Transverse colon (tissue), 4 donors: ENCODE measurements at places on chromosomes 6 and 20. TPM values are rescaled to one million over a fixed set of nuclear protein-coding genes. Genes with fewer than 3 reads are reported as not detected.

DNA sequence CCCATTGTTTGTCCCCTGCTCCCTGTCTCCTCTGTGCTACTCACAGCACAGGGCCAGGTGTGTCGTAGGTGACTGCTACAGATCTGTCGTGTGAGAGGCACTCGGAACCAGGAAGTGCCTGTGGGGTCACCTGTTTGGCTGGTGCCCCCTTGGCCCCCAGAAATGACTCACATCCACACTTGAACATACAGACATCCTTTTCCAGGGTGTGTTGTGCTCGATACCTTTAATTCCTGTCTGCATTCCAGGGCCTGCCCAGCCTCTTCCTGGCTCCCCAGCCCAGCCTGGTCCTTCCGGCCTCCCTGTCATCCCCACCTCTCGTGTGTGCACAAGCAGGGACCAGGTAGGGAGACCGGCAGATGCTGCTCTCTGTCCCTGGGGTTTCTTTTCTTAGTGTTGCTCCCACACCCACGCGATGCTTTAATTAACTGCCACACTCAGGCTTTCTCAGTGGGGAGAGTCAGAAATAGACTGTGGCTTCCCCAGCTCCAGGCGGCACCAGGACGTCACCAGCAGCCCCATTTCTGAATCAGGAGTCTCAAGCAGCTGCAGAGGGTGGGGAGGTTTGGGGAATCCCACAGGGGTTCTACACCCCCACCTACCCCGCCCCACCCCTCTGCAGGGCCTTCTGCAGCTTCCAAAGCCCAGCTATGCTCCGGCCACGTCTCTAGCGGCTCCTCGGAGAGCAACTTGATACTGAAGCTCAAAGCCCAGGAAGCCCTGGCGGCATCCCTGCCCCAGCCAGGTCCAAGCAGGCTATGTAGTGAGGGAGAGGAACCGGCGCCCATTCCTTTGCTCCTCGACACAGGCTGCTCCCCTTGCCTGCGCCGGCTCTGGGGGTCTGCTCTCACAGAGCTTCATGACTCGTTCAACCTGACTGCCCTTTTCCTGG lies 102.2 kb downstream of the SYCP2 start:
- peak; percentile 51 for DNase-seq

DNA sequence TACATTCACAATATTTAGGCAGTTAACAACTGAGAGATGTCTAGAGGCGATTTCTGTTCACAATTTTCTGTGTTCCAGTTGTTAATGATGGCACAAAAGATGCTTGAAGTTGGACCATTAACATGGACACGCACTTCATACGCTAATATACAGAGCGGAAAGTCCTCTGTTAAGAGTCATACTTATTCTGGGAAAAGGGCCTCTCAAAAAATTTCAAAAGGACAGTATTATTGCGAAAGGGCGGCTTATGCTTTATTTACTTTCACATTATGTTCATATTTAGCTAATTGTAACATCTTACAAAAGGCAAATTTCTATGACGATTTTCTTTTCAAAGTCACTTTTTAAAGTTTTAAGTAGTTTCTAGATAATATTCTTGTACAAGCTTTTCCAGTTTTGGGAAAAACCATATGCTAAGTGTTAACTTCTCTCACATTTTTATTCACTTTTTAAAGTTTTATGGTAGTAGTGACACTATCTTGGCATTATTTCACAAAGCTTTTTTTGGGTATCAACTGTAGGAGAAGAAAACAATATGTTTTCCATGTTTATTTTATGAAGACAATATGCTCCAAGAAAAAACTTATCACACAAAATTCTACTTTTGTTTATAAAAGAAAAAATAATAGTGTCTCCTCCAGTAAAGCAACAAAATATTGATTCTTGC lies 62.3 kb downstream of the MAP7 start:
- no peak for DNase-seq

DNA sequence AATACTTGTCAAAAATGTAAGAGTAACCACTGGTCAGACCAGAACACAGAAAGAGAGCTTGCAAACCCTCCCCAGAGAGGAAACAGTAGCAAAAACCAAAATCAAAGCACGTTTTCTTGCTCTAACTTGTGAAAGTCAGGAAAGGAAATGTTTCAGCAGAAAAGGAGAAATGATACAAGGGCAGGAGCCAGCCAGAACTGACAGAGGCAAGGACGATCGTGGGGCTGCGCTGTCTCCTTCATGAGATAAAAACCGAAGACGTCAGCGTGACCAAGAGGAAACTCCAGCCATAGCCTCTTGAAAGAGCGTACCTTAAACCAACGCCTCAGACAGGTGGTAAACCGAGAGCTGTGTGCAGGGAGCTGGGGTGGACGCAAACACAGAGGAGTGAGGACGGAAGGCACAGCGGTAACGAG lies 27.5 kb downstream of the LAMA5 start:
- peak; percentile 61 for DNase-seq

DNA sequence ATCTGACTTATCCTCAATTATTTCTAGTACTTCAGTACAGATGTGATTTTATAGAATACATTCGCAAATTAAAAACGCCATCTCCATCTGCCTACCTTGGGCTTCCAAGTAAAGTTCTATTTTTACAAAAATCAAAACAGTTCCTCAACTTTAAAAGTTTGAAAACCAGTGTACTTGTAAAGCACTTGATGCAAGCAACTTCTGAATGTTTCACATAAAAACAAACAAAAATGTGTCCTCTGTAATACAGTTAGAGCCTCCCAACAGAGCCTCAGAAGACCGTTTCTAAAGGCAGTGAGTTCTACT lies 384 bp upstream of the MANEA start:
- DNase-seq = no peak

GRCh38 chr6:37354526-37355384 lies 972 bp downstream of the RNF8 start:
- DNase-seq = peak; percentile 46

DNA sequence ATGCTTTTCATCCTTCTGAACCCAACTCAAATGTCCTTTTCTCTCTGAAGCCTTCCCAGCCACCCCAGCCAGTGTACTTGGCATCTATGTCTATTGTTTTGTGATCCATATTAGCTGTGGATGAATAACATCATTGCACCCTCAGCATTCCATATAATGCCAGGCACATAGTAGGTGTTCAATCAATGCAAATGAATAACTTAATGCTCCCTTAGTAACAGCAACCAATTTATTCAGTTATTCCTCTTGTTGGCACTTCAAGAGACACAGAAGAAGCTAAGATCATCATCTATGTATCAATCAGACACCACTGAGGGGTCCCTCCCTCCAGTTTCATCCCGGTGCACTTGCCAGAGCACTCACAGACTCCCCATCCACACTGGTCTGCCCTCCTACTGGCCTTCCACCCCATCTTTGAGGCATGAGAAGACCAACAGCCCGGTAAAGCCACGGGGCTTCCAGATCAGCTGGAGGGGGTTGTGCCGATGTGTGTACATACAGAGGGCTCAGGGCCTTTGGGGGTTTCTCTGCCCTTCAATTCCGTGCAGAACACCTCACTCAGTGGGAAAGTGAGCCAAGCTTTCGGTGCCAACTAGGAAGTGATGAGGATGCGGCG lies 2.4 kb upstream of the TAF8 start:
- no peak for DNase-seq

DNA sequence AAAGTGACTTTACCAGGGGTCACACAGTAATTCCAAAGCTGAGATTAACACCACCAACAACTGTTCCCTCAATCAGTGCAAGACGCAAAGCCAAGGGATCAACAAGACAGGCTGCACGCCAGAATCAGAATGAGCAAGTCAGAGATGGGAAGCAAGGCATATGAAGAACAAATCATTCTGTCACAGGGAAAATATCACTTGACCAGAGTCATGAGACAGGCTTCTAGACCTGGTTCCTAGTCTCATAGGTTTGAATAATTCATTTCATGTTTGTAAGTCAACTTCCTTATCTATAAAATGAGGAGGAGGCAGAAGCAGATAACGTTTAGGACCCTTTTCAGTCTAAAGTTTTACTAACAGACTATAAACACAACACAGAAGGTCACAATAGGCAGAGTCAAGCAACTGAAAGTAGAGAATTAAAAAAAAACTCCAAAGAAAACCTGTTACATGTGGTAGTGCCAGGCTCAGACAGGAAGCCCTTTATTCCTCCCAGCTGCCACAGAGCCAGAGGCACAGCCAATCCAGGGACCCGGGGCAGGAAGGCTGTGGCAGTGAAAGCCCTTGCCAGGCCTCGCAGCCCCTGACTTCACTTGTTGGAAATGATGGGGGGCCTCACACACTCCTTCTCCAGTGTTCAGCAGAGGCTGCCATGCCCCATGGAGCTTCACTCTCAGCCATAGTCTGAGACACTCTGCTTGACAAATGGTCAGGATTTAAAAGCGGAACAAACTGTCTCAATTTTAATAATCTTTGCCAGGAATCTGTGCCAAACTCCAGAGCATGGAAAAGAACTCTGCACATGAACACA lies 29.2 kb upstream of the DST start:
- peak; percentile 38 for DNase-seq

GRCh38 chr20:53738039-53738944 lies 144.7 kb upstream of the ZNF217 start:
- peak; percentile 47 for DNase-seq

DNA sequence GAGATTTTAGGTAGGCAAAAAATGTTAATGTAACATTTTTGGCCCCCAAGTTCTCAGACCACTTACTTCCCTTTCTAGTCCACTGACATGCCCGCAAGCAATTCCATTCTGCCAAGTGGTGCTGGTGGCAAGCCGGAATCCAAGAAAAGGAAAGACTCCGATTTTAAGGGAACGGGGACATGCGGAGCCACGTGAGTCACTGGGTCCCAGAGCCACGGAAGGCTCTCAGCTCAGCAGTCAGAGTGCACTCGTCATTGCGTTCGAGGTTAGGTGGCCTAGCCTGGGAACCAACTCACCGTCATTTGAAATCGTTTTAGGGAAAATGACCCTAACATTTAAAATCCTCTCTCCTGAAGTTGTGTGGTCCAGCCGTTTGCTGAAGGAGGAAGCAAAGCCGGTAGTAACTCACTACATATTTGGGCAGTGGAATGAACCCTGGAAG lies 711 bp upstream of the SIRT5 start:
- peak; percentile 53 for DNase-seq

DNA sequence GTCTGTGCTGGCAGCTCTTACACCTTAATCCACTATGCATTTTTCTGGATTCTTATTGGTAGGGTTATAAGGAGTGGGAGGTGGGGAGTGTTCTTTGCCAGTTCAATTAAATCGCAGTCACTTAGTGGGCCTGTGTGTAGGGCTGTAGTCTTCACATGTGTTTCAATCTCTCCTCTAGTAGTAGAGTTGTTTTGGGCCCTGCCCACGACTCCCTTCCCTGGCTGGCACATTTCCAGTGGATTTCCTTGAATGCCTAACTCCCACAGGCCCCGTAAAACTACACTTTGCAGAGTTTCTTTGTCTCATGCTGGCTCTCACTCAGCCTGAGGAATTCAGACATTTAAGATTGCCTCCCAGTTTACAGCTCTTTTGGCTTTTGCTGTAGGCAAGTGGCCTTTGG lies 414.0 kb upstream of the OPRM1 start:
- DNase-seq = no peak

- no peak for DNase-seq
These were observed 682.7 kb downstream of the MAFB start for GRCh38 chr20:40006168-40006860.

DNA sequence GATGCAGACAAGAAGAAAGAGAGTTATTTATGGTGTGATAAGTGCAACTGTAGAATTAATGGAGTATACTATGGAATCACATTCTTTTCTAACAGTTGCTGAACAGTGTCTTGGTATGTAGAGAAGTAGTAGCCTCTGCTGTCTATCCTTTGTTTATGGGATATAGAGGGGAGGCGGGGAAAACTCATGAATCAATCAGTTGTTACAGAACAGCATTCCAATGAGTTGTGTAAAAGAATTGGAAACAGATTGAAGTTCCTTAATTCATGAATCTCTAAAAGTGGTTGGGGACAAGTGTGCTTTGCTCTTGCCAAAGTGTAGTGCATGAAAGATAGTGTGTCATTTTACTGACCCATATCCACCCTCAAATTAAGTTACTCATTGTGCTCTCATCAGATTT lies 77.7 kb downstream of the FLRT3 start:
- DNase-seq = no peak

DNA sequence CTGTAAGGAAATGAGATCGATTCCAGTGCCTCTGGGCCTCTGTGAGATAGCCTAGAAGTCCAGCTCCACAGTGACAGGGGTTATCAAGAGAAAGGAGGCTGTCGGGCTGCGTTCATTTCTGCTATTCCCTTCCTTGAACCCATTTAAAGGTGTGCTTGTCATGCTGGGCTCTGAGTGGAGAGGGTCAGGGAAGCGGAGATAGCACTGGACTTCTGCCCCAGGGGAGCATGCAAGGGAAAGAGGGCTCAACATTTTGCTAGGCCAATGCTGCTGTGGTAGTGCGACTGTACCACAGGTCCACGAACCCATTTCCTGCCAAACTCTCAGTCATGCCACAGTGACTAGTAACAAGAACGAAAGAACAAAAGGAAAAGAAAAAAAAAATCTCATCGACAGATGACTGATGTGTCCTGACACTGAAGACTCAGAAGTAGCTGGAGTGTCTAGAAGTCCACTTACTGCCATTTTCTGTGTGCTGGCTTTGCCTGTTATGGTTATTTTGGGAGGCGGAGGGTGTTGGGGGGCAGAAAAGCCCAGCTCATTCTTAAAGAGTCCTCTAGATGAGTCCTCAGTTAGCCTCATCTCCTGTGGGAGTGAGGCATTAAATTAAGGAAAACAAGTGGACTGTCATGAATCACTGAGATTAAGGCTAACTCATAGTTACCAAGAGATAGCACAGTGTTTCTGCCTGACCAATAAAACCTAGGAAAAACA lies 8.1 kb downstream of the NEDD9 start:
- no peak for DNase-seq

GRCh38 chr20:38833857-38834164 lies 28.3 kb downstream of the PPP1R16B start:
- DNase-seq = no peak

DNA sequence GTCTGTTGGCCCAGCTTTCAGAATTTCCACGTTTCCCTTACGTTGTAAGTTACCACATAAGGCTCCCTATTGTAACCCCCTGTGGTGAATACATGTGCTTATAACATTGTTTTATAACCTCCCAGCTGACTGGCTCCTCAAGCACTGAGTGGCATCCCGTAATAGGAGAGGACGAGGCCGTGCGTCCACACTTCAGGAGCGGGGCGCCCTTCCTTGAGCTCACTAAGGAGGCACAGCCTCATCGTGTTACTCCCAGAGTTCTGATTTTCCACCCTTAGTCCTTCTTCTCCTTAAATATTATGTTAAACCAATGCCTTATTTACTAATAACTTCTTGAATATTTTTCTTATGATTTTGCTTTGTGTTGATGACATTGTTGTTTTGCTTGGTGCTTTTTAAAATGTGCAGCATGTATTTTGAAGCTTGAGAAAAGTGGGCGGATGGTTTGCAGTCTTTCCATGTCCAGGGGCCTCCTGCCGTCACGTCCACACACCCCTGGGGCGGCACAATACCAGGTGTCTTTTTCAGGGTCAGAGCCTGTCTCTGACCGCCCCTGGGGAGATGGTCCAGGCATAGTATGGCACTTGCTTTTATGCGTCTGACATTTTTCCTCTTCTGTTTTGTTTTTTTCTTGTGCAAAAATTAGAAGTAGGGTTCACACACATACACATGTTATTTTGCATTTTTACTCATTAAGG lies 181.8 kb downstream of the DLL1 start:
- no peak for DNase-seq

Gene ABCC10
- total RNA-seq = 28.0 TPM

Gene TBXT
- not detected for total RNA-seq

Gene RNF39
- total RNA-seq = 0.95 TPM

Gene NRSN2
- total RNA-seq = 18.0 TPM

Gene ZNF76
- total RNA-seq = 30.2 TPM

Gene SIRPB1
- total RNA-seq = 0.14 TPM

Gene TRIM39
- 19.1 TPM for total RNA-seq
